MM.1S (cell line): ENCODE measurements at places on chromosomes 5 and 9.

- peak; percentile 85 for DNase-seq
These were observed 2.3 kb downstream of the ZFAND5 start for GRCh38 chr9:72362680-72363139.

- no peak for DNase-seq
These were observed 185.5 kb downstream of the RGS3 start for GRCh38 chr9:113649054-113649453.

- DNase-seq: no peak
These were observed 803.8 kb upstream of the ZNF608 start for GRCh38 chr5:125550274-125550673.

DNA sequence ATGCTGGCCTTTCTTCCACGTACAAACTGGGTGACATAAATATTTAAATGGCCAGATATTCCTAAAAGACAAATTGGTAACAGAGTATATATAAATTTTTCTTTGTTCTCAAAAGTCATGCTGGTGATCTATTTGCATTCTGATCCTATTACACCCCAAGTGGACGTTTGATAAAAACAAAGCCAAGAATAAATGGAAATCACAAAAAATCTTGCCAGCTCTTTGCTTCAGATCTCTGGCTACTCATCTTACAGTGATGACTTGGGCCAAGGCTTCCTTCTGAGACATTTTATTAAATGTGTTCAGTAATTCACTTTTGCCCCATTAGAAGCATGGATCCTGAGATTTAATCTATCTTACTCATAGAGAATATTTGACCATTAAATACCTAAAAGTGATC lies 444.3 kb upstream of the PIK3R1 start:
- no peak for DNase-seq

- DNase-seq: no peak
These were observed 23.8 kb upstream of the NKD2 start for GRCh38 chr5:984774-985173.

- DNase-seq: no peak
These were observed 135.9 kb upstream of the ADAMTSL1 start for GRCh38 chr9:18338042-18338441.

DNA sequence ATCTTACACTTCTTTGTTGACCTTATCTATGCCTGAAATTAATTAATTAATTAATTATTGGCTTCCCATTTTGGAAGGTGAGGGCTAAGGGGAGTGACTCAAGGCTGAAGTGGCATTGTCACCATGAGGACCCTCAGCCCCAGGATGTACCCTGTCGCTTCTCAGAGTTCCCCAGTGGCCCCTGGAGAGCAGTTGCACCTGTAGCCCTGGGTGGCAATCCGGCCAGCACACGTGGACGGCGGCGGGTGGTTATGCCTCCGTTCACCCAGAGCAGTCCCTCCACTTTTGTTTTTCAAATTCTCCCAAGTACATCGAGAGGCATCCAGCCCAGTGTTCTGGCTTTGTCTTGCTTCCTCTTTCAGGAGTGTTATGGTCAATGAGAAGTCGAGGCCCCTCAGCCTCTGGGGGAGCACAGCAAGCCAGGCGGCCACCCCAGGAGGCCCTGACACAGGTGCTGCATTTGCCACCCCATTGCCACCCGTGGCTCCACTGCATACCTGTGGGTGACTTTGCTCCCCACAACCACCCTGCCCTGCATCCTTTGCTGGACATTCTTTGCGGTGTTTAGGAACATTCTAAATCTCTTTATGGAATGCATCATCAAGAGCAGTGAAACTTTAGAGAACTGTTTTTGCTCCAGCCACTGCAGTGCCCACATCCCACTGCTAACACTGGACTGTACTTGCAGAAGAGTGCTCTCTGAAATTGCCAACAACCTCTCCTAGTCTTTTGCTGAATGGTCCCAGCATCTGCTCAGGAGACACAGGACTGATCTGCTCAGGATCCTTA lies 11.5 kb upstream of the IRX2 start:
- no peak for DNase-seq

DNA sequence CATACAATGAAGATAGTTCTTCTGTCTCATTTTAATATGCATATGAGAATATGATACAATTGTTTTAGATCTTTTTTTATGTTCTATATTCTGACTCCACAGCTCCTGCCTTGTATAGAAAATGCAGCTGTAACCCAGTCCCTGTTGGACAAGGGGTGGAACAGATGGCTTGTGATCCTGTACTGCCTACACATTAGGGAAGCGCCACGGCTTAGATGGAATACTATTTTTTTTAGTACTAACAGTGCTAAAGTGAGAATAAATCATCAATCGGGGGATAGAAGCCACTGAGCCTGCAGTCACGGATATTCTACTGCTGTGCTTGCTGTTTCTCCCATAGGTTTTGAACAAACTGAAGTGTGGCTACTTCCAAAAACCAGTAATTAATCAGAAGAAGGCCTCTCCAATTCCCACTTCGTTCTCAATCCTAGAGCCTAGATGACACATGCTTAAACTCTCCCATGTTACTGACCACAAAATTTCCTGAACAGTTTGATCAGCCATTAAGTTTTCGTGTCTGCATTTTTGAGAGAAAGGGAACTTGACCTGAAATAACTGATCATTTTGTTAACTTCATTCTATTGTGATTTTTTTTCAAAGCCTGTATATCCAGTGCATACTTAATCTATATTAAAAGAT lies 150.3 kb downstream of the CDH18 start:
- no peak for DNase-seq

- no peak for DNase-seq
These were observed 169.5 kb upstream of the POC5 start for GRCh38 chr5:75886706-75887105.

GRCh38 chr5:95076395-95077185 lies 208.3 kb downstream of the MCTP1 start:
- no peak for DNase-seq

DNA sequence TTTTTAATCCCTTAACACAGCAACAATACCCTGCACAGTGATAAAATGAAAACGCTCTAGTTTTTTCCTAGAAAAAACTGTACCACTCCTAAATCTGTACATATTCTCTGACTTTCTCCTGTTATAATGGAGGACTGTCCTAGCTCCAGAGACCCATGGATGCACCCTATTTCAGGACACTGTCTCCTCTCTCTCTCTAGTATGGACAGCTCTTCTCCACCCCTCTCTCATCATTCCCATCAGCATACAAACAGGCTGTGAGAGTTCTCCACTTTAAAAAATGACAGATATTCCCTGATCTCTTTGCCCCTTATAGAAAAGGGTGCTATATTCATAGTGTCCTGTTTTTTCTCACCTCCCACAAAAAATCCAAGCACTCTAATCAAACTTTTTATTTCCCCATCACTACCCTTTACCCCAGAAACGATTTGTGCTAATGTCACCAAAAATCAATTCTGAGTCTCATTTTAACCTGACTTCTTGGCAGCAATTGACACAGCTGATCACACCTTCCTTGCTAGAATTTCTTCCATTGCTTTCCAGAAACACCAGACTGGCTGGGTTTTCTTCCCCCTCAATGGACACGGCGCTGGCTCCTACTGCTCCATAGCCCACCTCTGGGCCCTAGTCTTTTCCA lies 20.7 kb downstream of the ZNF608 start:
- DNase-seq: no peak

GRCh38 chr9:2050236-2050635 lies 35.1 kb downstream of the SMARCA2 start:
- no peak for DNase-seq

- no peak for DNase-seq
These were observed 269.6 kb downstream of the CEMIP2 start for GRCh38 chr9:71498691-71499090.

DNA sequence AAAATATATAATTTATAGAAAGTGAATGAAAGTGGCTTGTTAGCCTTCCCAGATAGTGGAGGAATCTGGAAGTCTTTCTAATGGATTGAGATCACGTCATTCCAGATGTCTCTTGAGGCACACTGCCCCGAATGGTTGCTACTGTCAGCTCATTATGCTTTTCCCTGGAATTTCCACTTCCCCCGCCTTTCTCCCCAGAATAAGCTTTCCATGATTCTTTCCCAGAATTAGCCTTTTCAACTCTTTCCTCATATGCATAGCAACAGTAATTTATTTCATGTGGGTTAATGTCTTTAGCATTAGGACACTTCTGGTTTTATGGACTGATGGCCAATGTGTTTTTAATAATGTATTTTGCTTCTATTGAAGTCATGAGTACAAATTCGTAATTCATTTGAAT lies 81.5 kb downstream of the PALM2AKAP2 start:
- no peak for DNase-seq

DNA sequence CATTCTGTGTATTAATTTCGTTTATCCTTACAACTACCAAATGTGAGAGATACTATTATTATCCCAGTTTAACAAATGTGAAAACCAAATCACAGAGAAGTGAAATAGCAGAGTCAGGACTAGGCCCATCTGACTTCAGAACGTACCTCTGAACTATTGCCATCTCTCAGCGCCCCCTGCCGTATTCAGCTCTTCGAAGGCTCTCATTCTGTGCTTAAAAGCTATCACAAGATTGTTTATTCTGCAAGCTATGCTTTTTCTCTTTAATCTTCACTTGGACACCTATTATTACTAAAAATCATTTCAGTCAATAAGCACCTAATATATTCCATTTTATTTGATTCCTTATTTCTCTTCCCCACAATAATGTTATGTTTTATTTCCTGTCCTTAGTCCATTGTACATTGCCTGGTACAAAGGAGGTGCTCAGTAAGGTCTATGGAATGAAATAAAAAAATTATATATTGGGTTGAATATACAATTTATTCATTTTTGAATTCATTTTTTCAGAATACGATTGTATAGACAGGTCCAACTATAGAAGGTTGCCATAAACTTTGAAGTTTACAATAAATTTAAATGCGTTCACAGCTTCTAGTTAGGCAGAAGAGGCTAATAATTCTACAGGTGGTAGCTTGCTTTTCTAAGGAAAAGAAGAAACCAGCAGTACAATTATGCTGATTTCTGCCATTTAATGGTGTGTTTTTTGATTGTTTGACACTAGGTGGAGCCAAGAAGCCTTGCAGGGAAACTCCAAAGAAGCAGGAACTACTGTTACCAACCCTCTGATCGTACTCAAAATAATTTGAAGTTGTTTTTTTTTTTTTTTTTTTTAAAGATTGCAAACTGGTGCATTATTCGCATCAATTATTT lies 202.2 kb upstream of the DMRTA1 start:
- DNase-seq: peak; percentile 68

- DNase-seq: no peak
These were observed 15.0 kb downstream of the GFPT2 start for GRCh38 chr5:180338001-180338707.

DNA sequence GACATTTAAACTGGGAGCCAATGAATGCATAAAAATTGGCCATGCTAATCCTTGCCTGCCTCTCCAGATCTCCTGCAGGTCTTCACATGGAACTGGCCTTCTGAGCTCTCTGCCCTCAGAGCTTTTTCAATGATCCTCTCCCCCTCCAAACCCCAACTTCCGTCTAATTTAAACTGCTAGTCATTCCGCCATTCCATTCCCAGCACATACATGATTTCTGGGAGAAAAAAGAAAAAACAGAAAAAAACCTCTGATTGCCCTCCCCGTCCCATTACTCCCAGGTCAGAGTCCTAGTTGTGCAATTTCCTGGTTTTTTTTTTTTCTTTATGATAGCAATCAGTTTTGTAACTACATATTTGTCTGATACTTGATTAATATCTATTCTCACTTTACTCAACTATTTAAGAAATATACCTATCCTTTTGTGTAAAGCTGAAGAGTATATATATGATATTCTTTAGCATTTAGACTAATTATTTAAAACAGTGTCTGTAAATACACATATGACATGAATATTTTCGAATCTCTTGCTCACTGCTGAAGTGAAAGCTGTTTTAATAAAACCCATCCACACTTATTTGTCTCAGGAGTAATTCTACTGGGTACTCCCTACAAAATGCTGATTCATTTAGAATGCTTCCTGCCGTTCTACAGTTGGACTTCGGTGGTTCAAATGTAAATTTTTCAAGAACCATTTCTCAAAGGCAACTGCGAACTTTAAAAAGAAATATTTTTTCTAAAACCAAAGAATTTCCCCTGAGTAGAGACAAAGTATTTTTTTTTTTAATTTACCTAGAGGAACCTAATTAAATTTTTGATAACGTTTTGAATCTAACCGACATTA lies 1.6 kb downstream of the HINT1 start:
- DNase-seq: peak; percentile 65

GRCh38 chr5:76808141-76808691 lies 10.6 kb upstream of the F2RL1 start:
- DNase-seq: no peak

DNA sequence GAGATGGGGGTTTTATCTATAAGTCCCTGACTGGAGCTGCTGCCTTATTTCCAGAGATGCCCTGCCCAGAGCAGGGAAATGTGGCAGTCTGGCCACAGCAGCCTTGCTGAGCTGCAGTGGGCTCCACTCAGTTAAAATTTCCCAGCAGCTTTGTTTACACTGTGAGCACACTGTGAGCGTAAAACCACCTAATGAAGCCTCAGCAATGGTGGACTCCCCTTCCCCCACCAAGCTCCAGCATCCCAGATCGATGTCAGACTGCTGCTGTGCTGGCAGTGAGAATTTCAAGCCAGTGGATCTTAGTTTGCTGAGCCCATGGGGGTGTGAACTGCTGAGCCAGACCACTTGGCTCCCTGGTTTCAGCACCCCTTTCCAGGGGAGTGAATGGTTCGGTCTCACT lies 208.7 kb upstream of the RAI14 start:
- DNase-seq: no peak

DNA sequence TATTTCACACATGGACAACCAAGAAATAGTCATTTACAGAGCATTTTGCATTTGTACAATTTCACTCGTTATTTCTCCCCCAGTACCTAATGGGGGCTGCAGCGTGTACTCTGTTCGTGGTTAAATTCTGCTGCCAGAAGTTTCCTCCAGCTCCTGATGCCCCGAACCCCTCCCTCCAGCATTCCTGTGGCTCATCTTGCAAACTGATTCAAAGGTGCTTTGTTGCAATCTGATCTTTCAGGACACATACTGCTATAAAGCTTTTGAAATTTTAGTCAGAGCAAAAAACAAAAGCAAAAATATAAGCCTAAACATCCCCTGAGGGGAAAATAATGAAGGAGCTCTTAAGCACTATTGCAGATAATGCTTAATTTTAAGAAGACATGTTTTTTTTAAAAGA lies 27.7 kb downstream of the UBLCP1 start:
- DNase-seq: no peak

GRCh38 chr9:124218987-124219461 lies 38.7 kb upstream of the NEK6 start:
- no peak for DNase-seq

GRCh38 chr9:106887066-106887465 lies 24.1 kb downstream of the ZNF462 start:
- DNase-seq: no peak

- DNase-seq: no peak
These were observed 285.3 kb downstream of the PIK3R1 start for GRCh38 chr5:68500813-68501212.

GRCh38 chr5:15789642-15790041 lies 289.7 kb downstream of the FBXL7 start:
- DNase-seq: no peak

DNA sequence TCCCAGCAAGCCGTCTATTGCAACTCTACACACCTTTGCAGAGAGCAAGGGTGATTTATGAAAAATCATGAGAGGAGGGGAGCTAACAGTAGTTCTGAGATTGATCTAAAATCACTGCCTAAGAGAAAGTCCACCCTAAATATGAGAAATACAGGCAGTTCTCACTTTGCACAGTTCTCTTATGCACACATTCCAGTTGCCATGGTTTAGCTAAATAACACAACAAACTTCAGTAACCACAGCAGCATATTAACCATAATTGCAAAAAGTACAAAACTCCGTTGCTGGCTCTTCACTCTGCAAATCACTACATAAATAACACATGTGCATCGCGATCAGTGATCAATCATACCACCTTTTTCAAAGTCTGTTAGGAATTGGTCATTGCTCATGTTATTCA lies 31.1 kb downstream of the PGGT1B start:
- no peak for DNase-seq

GRCh38 chr9:19460243-19460642 lies 51.4 kb downstream of the ACER2 start:
- DNase-seq: no peak
